ENCODE measurements at places on chromosomes 5 and 9.

DNA sequence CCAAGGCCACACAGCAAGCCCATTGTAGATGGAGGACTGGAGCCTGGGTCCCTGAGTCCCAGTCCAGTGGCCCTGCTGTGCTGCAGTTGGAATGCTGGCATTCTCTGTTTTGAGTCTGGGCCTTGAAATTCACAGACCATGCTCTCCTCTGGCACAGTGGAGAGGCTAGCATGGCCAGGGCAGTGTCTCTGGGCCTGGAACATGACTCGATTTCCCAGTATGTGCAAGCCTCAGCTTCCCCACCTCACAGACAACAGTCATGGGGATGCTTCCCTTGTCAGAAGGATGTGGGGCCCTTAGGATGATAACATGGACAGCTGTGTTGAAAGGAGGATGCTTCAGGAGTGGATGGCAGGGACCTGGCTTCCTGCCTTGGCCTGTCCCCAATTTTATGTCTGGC is 91.2 kb downstream of the AMBP start:
- DNase-seq = no peak

DNA sequence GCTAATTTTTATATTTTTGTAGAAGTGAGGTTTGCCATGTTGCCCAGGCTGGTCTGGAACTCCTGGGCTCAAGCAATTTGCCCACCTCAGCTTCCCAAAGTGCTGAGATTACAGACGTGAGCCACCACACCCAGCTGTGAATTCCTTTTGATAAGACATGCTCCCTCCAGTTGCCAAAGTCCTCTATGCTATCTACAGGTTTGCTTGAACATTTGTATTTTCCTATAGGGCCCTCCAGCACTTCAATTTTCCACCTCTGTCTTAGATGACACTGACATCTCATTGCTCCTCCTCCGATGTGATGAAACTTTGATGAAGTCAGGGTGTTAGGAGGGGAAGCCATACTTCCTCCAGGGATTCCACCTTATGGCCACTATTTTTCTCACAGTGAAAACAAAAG is 25.2 kb upstream of the CTSV start:
- DNase-seq = no peak

- DNase-seq = no peak
Observed at GRCh38 chr5:173591056-173591514, 25.4 kb downstream of the BOD1 start.

GRCh38 chr5:102841021-102841420 is 85.9 kb downstream of the PAM start:
- DNase-seq = no peak

DNA sequence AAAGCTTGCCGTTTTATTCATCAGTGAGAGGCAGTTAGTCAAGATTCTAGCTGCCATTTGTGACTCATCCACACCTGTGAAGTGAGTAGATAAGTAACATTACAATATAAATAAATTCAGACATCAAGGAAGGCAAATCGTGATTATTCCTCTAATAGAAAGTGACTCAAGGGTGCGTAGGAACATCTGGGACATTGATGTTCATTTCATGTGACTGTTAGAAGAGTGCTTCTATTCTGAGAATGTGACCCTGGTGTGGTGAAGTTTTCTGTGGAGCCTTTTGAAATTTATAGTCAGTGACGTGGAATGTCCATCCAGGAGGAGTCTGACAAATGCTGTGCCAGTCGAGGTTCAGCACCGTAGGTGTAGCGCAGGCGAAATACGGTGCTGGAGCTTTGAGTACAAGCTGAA is 48.4 kb upstream of the FAM240B start:
- DNase-seq = no peak

- DNase-seq = no peak
Observed at GRCh38 chr9:91837981-91838731, 111.9 kb downstream of the ROR2 start.

- DNase-seq = no peak
Observed at GRCh38 chr5:44565902-44566301, 176.7 kb upstream of the FGF10 start.

GRCh38 chr9:133121915-133122550 is 993 bp upstream of the RALGDS start:
- DNase-seq = no peak

DNA sequence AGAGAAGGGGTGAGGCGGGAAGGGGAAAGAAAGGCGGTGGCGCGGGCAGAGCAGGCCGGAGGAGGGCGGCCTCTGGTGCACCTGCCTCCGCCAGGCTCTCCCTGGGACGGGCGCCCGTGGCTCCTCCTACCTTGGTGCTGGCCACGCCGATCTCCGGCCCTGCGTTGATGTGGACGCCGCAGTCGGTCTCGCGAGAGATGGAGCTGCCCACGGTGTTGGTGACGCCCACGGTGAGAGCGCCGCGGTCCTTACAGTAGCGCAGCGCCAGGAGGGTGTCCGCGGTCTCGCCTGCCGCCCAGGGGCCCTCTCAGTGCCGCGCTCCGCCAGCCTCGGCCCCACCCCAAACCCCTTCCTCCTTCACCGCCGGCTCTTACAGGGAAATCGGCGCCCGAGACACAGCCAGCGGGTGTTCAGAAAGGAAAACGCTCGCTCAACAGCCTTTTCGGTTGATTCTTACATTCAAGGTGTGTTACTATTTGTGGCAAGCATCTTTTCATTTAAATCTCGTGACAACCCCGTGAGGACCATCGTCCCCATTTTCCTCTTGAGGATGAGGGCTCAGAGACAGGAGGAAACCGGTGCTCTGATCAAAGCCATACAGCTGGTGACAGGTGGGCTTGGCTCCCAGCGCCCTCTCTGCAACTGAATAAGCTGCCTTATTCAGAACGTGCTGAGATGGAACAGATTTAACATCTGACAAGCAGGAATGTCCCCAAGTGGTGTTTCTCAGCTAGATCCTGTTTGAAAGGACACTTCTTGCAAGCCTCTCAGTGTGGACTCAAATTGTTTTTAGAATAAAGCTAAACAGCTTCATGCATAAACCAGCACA is 22.0 kb upstream of the MAPK9 start:
- DNase-seq = no peak

All from posterior cingulate gyrus (tissue), 11 donors.